ENCODE measurements at places on chromosomes 1 and 21.
A peak's percentile ranks its signal among the peaks of the same experiment; 100 is the strongest.

GRCh38 chr1:225835856-225836255 lies 25.9 kb downstream of the EPHX1 start:
- no peak for DNase-seq

- no peak for DNase-seq
Measured at GRCh38 chr1:201261771-201262547, 21.3 kb upstream of the PKP1 start.

DNA sequence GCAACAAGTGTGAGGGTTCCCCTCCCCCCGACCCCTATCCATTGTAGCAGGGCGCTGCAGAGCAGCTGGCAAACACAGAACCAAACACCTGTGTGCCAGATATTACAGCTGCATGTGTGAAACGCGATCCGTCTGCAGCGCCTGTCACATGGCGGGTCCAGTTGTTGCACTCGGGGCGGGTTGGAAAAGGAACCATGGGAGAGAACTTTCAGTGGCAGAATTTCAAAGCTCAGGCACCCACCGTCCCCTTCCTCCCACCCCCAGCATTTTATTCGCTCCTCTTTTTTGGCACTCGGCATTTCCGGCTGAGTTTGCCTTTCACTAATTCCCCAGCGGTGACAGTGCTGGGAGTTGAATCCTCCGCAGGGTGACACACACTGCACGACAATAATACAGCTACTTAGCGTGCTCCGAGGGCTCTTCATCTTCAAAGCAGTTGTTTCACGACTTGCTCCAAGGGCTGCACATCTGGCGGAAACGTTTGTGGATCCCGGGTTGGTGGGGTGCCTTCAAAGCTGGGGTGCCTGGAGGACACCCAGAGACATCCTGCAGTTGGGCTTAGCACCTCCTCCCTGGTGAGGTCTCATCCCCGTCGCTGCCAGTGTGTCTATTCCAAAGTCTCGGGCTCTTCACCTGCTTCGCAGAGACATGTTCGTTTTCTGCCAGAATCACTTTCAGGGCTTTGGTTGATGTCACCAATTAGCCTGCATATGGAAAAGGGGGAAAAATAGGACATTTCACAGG lies 180.7 kb downstream of the ZBTB18 start:
- DNase-seq, result peak; percentile 94

- DNase-seq, result no peak
Measured at GRCh38 chr1:167669209-167670124, 39.4 kb downstream of the RCSD1 start.

- no peak for DNase-seq
Measured at GRCh38 chr1:15075175-15075574, 78.4 kb upstream of the TMEM51 start.

- no peak for DNase-seq
Measured at GRCh38 chr1:43309405-43310025, 8.7 kb downstream of the TIE1 start.

DNA sequence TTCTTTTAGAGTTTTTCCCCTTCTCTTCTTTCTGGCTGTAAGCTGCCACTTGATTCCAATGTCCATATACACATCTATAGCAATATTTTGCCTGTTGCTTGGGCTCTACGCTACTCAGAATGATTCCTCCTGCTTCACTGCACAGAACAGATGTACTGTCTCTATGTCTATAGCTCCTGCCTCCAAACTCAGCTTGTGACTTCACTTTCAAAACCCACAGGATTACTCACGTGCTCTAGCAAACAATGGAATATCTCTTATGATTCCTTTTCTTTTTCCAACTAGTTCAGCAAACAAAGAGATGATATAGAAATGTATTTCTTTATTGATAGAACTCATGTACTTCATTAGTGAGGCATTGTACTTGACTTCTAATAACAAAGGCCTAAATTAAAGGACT lies 80.5 kb upstream of the SOX13 start:
- no peak for DNase-seq

DNA sequence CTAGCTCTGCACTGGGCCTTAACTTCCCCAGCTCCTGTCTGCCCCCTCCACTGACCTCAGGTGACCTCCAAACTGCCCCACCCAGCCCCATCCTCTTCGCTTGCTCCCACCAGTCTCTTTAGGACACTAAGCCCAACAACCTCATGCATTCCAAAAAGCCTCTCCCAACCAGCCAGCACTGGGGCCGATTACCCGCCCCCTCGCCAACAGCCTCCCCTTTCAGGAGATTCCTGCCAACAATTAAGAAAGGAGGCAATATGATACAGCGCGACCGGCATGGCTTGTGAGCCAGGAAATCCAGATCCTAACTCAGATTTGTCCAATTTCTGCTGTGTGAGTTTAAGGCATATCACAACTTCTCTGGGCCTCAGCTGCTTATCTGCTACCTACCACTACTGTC lies 14.7 kb downstream of the KANK4 start:
- DNase-seq, result no peak

DNA sequence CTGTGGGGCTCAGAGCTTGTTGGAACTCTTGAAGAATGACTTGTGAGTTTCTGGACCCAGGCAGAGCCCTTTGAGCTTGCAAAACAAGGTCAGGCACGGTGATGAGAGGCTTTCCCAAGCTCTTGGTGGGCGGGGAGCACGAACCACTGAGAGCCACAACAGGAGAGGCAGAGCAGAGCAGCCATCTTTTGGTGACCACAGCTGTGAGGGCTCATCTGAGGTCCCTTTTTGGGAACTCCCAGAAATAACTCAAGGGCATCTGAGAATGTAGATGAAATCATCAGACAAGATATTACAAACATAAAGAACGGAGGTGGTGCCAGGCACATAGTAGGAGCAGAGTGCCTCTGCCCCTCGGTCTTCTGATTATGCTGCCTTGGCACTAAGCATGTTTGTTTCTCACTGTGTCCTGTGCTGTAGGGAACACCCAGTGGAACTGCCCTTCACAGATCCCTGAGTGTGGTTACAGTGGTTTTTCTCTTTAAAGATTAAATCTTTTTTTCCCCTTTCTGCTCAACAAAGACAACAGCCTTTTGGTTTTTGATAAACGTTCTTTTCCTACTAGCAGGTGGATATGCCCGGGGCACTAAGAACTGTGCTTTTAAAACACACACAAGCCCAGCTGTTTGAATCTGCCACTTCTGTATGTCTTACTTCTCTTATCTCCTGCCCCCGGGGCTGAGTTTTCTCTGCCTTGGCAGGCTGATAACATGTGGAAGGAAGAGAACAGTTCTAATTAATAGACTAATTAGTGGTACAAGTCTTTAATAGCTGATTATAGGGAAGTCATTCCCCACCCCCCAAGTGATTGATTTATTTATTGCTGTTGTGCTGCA lies 37.7 kb downstream of the CD34 start:
- DNase-seq, result no peak

- DNase-seq, result no peak
Measured at GRCh38 chr1:6495540-6496364, 4.3 kb upstream of the PLEKHG5 start.

GRCh38 chr1:226691247-226691646 lies 47.8 kb downstream of the ITPKB start:
- DNase-seq, result peak; percentile 42

GRCh38 chr1:224747578-224747977 lies 131.5 kb downstream of the CNIH3 start:
- no peak for DNase-seq

GRCh38 chr1:24636661-24637357 lies 6.3 kb upstream of the SRRM1 start:
- no peak for DNase-seq

DNA sequence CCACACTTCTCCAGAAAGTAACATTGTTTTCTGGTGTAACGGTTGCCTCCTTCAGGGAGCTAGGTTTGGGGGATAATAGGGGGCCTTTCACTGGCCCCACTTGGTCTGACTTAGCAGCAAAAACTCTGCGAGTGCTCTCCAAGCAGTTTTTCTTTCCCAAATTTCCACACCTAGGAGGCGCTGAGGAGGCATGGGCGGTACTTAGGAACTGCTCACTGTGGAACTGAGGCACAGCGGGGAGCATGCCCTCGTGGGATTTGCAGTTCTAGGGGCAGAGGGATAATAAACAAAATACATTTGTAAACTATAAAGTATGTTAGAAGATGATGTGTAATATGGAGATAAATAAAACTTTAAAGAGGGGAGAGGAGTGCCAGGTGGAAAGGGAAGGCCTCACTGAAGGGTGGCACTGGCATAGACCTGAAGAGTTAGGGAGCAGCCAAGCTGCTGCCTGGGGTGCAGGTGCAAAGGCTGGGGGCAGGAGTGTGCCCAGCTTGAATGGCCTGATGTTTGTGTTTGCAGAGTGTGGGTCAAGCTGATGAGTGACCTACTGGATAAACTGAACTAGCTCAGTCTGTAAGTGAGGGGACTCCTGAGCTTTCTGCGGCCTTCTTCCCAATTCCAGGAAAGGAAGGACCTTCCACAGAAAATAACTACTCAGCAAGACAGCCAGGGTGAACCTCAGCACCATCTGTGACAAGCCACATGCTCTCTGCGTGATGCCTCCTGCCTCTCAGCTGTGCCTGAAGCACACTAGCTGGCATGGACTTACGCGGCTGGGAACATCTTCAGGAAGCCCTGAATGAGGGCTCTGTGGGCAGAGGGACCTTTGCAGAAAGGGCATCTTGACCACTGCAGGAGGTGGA lies 1.9 kb downstream of the EPHX1 start:
- DNase-seq, result peak; percentile 29

DNA sequence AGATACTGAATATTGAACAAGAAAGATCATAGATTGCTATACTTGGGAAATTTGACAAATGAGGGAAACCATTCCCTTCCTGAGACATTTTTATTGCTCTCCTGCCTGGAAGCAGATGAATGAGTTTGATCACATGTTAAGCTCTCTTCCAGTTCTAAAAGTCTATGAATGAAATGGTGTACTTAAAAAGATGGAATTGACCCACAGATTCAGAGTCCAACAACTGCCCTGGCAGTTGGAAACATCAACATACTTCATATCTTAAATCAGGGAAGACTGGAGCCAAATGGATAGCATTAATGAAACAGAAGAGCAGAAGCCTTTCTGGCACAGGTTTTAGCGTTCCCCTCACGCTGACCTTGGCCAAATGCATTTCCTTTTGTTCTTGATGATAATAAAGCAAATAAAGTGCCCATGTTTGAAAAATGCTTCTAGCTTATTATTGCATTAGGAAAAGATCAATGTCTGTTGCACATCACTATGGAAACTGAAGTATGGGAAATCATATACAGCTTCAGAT lies 142.6 kb downstream of the ESRRG start:
- no peak for DNase-seq

GRCh38 chr21:41470054-41470453 lies 37.9 kb downstream of the TMPRSS2 start:
- no peak for DNase-seq

GRCh38 chr1:168421399-168422004 lies 122.3 kb downstream of the XCL2 start:
- no peak for DNase-seq

- no peak for DNase-seq
Measured at GRCh38 chr1:223041481-223041880, 101.6 kb downstream of the TLR5 start.

GRCh38 chr1:12088607-12089006 lies 25.5 kb downstream of the TNFRSF8 start:
- no peak for DNase-seq

GRCh38 chr1:219227360-219228057 lies 53.8 kb downstream of the LYPLAL1 start:
- DNase-seq, result no peak

GRCh38 chr1:74586253-74586897 lies 74.0 kb upstream of the LRRC53 start:
- peak; percentile 9 for DNase-seq

DNA sequence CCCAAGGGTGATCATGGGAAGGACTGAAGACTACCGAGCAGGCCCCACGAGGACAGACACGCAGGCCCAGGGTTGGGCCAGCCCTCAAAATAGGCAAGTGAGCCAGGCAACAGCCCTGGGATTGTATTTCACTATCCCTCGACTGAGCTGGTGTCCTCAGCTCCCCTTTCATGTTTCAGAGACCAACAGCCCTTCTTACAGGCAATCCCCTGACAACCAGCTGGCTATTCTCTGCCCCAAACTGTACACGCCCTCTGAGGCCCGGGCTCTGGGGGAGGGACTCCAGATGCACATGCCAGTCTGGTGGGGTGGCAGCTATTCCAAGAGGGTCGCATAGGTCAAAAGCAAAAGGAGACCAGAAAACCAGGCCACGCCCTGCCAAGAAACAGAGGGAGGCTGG lies 243.0 kb downstream of the TOMM20 start:
- no peak for DNase-seq

DNA sequence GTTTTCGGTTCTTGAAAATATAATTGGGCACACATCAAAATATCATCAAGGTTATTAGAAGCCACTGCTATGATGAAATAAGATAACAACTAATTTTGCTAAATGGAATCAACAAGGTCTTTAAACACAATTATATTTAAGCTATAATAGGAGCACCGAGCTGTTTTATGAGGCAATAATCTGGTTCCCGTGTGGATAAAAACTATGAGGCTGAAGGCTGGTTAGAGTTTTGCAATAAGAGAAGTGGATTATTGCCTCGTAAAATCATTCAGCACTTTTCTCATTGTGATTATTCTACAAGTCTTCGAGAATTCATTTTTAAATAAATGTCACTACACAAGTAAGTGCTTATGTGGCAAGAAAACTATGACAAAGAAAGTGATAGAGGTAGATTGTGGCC lies 975.7 kb upstream of the ADGRL2 start:
- no peak for DNase-seq

GRCh38 chr1:229594227-229595008 lies 31.5 kb downstream of the TAF5L start:
- DNase-seq, result no peak

GRCh38 chr1:227753999-227754711 lies 18.9 kb downstream of the SNAP47 start:
- DNase-seq, result no peak

DNA sequence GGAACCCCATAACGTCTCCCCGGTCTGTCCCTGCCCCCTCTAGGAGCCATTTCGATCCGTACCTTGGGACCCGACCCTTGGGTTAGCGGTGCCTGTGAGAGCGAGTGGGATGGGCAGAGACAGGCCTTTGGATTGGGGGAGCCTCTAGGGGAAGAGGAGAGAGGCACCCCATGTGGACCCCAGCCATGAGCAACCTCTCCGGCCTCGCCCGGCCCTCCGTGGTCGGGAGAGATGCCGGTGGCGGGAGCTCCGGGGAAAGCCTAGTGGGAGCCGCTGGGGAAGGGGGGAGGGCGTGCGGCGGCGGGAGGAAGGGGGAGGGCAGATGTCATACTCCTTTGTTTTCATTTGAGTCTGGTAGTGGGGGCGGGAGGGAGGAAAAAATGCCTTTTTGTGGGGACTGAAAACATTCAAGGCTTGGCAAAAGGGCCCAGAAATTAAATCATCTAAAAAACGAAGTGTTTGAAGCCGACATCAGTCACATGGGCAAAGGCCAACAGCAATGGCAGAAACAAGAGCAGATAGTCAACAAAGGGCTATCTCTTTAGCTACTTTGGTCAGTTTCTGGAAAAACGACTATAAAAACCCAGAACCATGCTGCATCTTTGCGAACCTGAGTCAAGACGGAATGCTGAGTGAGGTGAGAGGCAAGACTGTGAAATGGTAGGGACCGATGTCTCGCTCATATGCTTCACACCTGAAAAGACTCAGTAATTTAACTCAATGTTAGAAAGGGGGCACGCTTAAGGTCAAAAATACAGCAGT lies 758 bp downstream of the PTBP2 start:
- DNase-seq, result peak; percentile 80

DNA sequence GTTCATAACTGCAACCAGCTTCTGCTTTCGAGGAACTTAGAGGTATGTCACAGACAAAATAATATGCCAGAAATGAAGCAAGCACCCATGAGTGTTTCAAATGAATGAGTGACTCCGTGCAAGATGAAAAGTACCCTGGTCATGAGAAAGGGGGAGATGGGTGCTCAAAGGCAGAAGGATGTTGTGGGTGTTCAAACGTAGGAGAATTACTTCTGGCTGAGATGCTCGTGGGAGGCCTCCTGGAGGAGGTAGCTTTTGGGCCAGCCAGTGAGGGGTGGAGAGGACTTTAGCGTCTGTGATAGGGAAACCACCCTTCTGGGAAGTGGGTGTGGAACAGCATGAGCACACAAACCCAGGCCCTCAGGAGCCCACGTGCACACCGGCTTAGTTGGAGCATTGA lies 113.8 kb downstream of the SYF2 start:
- no peak for DNase-seq
